CD14-positive monocyte (primary cell): ENCODE measurements at places on chromosomes 3 and 15.

DNA sequence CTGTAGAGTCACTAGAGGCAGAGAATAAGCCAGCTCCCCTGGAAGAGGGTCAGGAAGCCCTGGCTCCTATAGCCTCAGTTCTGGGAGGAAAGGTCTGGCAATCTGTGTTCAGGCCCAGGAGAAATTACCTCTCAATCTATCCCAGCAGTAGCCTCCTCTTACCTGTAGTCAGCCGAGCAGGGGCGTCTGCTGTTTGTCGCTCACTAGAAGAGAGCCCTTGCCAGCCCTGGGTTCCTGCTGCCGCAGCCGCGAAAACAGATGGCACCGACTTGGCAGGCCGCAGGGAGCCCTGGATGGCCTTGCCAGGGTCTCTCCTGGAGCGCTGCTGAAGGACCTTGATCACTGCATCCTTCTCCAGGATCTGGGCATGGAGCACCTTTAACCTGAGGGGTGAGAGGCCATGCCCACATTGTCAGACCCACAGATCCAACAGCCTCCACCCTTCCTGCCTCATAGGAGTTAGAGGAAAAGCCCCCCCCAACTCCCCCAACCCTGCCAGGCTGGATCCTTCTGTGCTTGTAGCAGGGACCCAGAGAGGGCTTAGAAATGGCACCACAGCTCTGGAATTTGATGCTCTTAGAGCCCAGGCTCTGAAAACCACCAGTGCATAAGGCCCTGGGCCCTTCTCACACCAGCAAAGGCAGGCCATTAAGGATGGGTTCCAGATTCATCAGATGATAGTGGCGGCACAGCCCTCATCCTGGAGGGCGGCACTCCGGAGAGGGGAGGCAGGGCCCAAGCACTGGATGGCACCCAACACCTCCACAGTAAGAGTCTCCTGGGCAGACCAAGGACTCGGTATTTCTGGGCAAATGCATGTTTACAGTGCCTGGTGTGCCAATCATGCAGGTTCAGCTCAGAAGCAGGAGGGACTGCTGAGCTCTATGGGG, 14.9 kb downstream of the AMOTL2 start:
- DNase-seq = no peak

DNA sequence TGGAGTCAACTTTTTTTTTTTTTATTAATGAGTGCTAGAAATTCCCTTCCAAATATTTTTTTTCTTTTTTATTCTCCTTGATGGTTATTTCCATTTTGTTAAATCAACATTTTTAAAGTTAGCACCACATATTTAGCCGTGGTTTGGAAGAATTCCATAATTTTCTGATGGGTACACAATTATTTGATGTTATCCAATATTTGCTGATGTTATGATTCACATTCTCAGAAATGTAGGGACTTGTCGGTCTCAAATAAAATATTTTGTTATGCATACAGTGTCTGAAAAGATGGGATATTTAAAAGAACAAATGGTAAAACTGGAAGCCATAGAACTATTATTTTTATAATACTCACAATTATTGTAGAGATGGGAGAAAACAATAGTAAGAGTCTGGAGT, 911.5 kb upstream of the GBE1 start:
- no peak for DNase-seq

GRCh38 chr3:141400073-141400971, 32.0 kb downstream of the ZBTB38 start:
- peak; percentile 53 for DNase-seq

GRCh38 chr15:100909565-100909964, 9.6 kb upstream of the LRRK1 start:
- no peak for DNase-seq

- no peak for DNase-seq
Measured at GRCh38 chr15:22880981-22881738, 42.7 kb downstream of the NIPA2 start.

GRCh38 chr3:194342861-194343560, 8.1 kb downstream of the CPN2 start:
- no peak for DNase-seq

DNA sequence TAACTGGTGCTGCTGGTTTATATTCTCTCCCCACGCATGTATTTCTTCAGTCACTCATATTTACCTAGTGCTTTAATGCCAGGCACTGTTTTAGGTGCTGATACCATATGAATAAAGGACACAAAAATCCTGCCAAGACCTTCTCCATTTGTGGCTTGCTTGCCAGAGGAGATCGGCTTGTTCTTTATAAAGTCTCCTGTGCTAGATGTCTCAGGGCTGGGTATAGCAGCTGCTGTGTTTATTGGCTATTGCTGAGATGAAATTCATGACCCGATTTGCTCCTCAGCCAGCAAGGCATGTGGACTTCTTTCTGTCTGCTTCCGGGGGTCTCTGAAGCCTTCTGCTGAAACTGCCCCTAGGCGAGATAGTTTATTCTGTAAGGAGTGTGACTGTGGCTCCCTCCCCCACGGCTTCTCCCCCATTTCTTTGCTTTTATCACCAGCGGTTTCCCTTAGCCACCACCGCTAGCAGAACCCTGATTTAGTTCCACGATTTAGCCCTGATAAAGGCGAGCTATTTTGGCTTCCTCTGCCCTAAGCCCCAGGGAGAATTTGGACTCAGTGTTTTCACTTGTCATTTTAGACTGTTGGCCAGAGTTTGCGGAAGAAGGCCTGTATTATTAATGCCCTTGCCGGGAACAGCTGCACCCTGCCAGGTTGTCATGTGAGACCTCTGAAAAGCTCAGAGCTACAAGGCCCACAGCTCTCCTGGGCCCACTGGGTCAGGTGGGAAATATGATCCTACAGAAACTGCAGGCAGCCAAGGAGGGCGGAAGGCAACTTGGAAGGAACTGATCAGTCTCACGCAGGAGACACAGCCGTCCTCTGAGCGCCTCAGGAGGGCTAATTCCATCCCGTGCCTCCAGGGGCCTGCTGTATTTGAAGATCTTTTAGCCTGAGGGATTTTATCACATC, 46.8 kb downstream of the ST6GAL1 start:
- DNase-seq = no peak

- no peak for DNase-seq
Measured at GRCh38 chr15:68822818-68823217, 2.1 kb upstream of the ANP32A start.

GRCh38 chr15:54990793-54991192, 205.9 kb downstream of the RSL24D1 start:
- no peak for DNase-seq

- no peak for DNase-seq
Measured at GRCh38 chr15:90051874-90052273, 50.4 kb downstream of the IDH2 start.

GRCh38 chr3:192514754-192515663, 212.3 kb downstream of the FGF12 start:
- DNase-seq = no peak

- DNase-seq = no peak
Measured at GRCh38 chr3:16118396-16118795, 56.1 kb upstream of the GALNT15 start.
